ENCODE measurements at places on chromosomes 2 and 18. TPM values are rescaled to one million over a fixed set of nuclear protein-coding genes. Genes with fewer than 3 reads are reported as not detected.

DNA sequence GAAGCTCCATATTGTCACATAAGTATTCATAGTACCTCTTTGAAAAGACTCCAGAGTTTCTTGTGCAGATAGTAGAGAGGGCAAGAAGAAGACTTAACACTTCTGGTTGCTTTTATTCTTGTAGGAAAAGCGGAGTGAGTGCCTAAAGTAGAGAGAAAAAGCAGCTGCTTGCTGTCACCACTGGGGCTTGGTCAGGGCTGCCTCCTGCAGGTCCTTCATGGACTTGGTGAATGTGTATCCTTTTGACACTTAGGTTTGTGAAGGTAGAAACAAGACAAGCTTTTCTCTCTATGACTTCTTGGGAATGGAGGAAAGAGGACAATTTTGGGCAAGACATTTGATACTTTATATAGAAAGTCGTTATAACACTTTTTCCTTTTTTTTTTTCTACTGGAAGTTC, 312.8 kb upstream of the FANCL start:
- DNase-seq: peak; percentile 37

DNA sequence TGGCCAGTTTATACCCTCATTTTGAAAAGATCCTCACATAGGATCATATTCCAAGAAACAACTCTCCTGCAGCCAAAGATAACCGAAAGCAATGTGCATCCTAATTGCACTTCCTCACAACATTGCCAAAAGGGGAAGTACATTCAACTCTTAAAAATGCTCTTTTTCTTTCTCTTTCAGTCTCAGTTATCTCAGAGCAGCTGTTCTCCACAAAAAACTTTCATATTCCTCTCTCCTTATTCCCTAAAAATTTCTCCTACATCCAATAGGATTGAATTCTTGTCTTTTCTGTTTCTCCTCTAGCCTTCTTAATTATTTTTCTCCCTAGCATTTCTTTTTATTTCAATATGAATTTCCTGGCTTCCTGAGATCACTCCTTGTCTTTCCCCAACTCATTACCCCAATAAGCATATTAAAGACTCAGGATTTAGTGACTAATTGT, 7.4 kb upstream of the VRK2 start:
- DNase-seq: peak; percentile 63

CELF4 gene
- total RNA-seq: not detected

GRCh38 chr2:219561179-219562048, 9.9 kb downstream of the OBSL1 start:
- no peak for DNase-seq

DNA sequence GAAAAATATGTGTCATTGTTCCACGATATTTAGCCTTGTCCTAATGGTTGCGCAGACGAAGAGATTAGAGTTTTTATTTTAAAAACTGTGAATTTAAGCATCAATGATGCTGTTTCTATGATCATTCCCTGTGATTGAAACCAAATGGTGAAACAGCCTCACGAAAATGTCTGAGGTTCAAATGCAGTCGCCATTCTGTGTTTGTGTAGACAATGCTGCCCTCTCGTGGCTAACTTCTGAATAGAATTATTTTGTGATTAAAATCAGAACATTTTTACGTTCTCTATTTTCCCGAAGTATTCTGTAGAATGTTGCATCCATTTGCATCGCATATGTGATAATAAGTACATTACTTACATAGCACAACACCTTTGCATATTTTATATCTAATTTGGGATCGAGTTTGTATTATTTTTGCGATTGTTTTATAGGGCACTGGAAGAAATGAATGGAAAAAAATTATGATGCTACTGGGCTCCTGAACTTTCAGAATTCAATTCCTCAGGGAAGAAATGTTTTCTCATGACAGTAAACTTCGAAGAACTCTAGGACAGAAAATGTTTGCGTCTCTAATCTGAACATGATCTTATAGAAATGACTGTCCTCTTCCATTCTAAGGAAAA, 54.8 kb upstream of the CREB1 start:
- DNase-seq: peak; percentile 86

- no peak for DNase-seq
Measured at GRCh38 chr2:3644246-3644525, 13.8 kb upstream of the ALLC start.

DNA sequence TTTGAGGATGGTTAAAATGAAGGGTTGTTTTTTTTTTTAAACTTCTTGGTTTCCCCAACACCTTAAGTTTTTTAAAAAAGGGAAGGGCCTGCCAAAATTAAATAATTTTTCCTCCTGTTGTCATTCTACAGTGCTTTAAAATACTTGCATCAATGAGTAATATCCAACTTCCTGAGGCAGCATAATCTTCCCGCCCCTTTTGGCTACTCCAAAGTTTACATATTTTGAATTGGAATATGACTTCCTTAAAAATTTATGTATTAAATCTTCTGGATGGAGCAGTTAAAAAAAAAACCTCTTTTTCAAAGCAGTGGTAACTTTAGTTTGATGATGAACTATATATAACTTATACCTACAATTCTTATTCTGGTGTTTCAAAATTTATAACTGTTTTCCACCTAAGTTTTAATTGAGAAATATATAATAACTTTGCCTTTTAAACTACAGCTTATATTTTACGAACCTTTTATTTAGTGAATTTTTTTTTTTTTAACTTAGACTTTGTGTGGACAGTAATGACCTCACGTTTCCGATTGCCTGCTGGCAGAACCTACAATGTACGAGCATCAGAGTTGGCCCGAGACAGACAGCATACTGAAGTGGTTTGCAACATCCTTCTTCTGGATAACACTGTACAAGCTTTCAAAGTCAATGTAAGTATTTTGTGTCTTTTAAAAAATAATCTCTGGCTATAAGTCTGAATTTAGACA, 49.8 kb downstream of the PTPN4 start:
- peak; percentile 95 for DNase-seq

DNA sequence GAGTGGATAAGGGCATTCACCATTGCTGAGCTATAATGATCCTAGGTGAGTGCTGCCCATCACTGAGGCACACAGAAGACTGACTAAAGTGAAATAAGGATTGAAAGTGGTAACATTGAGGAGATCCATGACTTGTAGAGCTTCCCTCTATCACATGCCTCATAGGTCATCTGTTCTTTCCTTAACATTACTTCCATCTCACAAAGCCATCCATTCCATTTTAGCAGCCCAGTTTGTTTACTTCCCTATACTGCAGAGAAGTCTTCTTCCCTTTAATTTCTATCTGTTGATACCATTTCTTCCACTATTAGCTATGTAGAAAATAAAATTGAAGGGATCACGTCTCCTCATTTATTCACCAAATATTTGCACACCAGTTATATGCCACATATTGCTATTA, 32.1 kb downstream of the ME2 start:
- DNase-seq: no peak

DNA sequence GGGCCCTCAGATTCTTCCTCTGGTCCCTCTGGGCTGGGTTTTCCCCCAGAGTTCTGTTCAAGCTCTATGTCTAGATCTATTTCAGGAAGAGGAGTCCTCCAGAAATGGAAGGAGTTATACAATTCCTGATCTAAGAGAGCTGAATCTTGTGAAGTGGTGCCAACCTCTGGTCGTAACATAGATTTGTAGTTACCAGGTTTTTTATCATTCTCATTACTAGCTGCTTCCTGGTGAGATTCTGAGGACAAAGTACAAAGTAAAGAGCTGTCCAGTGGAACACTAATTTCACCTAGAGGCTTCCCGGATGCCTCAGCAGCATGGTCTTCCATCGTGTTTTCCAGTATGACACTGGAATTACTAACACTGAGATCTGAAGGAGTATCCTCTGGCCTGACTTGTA, 44.1 kb downstream of the PPP4R1 start:
- DNase-seq: no peak

DNA sequence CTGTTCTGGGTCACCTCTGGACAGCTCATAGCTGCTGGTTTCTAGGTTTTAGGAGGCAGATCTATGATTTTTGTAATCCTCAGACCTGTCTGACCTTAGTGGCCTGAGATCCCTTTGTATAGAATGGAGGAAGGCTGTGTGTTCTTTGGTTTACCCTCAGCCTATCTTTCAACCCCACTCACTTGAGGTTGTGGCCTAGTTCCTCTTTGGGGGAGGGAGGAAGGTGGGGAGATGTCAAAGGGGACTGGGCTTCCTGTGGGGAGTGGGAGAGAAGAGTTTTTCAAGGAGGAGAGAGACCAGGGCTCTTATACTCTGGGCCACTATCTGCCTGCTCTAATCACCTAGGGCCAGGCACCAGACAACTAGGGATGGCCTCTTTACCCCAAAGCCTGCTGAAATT, 28.5 kb downstream of the SEMA4F start:
- no peak for DNase-seq

ADCYAP1 gene
- not detected for total RNA-seq

DNA sequence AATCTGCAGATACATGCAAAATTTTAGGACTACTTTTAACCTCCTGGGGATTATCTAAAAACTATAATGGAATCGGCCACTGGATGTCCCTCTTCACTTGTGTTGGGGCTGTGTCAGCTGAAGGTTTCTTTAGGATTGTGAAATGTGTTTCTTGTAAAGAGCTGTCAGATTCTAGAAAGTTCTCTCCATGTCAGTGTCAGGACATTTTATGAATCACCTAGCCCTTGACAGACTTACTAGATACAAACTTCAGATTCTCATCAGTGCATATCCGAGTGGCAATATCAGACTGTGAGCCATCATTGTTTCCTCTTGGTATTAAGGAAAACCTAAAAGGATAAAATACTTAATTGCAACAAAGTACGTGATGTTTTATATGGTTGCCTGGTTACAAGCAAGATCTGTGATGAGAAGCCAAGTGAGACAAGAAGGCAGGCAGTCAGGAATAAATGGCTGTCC, 107.3 kb downstream of the CPS1 start:
- peak; percentile 30 for DNase-seq

GRCh38 chr18:72122103-72122502, 422.0 kb downstream of the CBLN2 start:
- no peak for DNase-seq

- peak; percentile 36 for DNase-seq
Measured at GRCh38 chr2:39114771-39115170, 6.1 kb downstream of the SOS1 start.

DNA sequence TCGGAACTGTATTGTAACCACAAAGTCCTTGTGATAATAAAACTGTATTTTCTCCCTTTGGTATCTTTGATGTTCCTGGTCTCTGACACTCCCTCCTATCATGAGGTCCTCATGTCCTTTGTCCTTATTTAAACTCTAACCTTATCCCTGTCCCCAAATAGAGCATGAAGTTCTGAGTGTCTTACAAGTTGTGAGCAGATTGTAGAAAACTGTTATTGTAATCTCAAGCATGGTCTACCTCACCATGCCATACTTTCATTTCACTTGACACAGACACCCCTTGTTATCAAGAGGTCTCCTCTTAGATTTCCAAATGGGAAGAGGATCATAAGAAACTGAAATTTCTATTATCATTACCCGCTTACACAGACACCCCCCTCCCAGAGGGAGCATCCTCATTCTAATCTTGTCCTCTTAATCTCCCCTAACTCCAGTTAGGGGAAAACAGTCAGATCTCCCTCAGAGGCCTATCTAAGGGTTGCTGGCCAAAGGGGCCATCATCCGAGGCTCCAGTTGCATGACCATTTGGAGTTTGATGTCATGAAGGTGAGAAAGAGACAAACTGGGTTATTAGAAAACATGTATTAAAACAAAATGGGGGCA, 29.0 kb downstream of the MYO3B start:
- DNase-seq: no peak

DNA sequence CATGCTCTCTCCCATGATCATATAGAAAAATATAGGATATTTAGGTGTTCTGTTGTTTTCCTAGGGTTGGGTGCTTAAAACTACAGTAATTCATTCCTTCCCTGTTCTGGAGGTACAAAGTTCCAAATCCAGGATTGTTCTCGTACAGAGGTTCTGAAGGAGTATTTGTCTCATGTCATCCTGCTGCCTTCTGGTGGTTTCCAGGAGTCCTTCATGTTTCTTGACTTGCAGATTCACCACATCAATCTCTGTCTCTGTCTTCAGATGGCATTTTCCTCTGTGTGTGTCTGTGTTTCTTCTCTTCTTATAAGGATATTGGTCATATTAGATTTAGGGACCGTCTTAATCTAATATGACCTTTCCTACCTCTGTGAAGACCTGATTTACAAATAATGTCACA, 397.9 kb downstream of the NYAP2 start:
- DNase-seq: no peak

DNA sequence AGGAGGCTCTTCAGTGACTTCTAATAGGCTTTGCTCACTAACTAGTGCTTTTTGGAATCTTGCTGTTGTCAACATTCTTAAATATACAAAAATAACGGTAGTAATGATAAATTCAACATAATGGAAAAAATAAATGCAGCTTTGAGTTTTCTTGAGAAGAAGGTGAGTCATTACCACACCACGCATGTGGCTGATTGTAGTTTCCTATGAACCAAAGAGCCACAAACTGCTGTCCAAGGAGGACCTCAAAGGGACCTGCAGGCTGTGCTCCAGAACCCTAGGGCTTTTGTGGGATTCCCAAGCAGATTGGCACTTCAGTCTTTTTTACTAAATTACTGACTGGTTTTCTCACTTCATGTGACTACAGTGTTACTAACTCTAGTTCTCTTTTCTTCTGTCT, 66.7 kb downstream of the TPGS2 start:
- peak; percentile 10 for DNase-seq

GRCh38 chr2:147709655-147710054, 135.2 kb upstream of the ACVR2A start:
- no peak for DNase-seq

- no peak for DNase-seq
Measured at GRCh38 chr18:40957533-40958070, 997.4 kb upstream of the PIK3C3 start.

DNA sequence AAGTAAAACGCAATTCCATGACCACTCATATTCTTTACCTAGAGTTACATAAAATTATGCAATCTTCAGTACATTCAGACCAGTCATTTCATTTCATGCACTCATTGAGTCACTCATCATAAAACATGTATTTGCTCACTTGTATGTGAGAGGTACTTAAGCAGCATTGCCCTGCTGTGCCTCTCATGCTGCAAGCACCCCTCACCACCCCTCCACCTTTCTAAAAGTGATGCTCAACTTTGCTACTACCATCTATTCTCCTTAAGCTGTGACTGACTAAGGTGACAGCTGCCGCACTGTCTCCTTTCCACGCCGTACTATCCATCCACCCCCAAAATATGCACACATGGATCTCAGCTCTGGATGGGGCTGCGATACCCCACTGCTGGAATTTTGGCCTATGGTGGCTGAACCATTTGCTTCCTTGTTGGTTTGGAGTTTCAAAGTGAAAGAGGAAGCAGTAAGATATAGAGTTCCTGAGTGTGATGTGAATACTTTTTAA, 7.2 kb downstream of the ARHGAP25 start:
- no peak for DNase-seq

GRCh38 chr2:110149330-110150220, 34.0 kb upstream of the MALL start:
- peak; percentile 85 for DNase-seq

HOXD8 gene
- 23.4 TPM for total RNA-seq

GRCh38 chr2:239586651-239587310, 186.0 kb upstream of the HDAC4 start:
- DNase-seq: no peak

ANKRD30B gene
- not detected for total RNA-seq

KLHL29 gene
- total RNA-seq: 4.7 TPM

LRP2 gene
- total RNA-seq: not detected

MPP4 gene
- 3.8 TPM for total RNA-seq

All from GM23248 (cell line).